ENCODE measurements at places on chromosomes 5 and 9.

- no peak for DNase-seq
Measured at GRCh38 chr9:33162721-33163311, 4.3 kb downstream of the B4GALT1 start.

GRCh38 chr5:136006761-136007251 lies 22.0 kb upstream of the TGFBI start:
- DNase-seq = no peak

GRCh38 chr5:109412981-109413402 lies 3.2 kb upstream of the PJA2 start:
- DNase-seq = no peak

- no peak for DNase-seq
Measured at GRCh38 chr5:135458356-135458755, 6.2 kb upstream of the TIFAB start.
